ENCODE measurements at places on chromosomes 6 and 20. TPM values are rescaled to one million over a fixed set of nuclear protein-coding genes. Genes with fewer than 3 reads are reported as not detected.

SDCBP2 gene
- 15.4 TPM for total RNA-seq

MATN4 gene
- not detected for total RNA-seq

BMP5 gene
- total RNA-seq, result 6.4 TPM

CLIC5 gene
- total RNA-seq, result 157 TPM

TOX2 gene
- 29.3 TPM for total RNA-seq

CAGE1 gene
- total RNA-seq, result not detected

WFDC10B gene
- total RNA-seq, result 1.8 TPM

Measured in upper lobe of left lung (tissue), 6 donors.